ENCODE measurements at places on chromosomes 6 and 20.

- DNase-seq: no peak
Observed at GRCh38 chr6:44008821-44009370, 118.4 kb downstream of the MRPL14 start.

GRCh38 chr6:170296746-170297575, 6.1 kb upstream of the DLL1 start:
- DNase-seq: no peak

DNA sequence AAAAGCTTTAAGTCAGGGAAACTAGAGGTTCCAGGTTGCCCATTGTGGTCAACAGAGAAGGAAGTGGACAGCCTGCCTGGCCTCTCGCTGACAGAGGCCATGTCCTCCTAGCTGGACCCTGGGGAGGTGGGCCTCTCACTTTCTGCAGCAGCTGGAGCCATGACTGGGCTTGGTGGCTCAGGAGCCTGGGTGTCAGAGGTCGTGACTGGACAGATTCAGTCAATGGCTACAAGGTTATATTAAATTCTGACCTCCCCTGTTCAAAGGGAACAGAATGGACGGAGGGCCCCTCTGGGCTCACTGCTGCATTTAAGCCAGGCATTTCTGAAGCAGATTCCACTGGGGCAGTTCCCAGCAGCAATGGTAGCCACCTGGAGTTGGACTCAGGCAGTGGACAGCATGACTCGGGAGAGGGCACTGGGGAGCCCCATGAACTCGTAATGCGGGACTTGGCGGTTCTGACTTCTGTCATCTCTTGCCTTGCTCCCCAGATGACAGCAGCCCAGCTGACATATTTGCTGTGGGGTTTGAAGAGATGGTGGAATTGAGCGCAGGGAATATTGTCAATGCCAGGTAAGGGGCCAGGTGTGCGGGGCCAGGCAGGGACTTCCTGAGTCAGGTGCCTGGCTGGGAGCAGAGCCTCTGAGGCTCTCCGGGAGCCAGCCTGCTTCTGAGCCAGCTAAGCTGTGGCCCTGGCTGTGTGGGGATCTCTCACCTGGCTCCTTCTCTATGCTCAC, 86.7 kb downstream of the SYNJ2 start:
- DNase-seq: no peak

DNA sequence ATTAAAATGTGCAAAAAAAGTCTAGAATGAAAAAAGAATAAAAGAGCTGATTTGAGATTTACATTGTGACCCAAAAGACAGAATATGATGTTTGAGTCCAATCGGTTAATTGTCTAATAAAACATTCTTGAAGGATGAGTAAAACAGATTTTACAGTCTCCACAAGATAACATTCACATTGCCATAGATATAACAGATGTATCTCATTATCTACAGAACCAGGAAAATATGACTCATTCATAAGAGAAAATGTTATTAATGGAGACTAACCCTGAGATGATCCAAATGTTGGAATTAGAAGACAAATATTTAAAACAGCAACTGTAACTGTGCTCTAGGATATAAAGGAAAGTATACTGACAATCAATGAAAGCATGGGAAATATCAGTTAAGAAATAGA, 141.7 kb downstream of the RFX6 start:
- DNase-seq: no peak

DNA sequence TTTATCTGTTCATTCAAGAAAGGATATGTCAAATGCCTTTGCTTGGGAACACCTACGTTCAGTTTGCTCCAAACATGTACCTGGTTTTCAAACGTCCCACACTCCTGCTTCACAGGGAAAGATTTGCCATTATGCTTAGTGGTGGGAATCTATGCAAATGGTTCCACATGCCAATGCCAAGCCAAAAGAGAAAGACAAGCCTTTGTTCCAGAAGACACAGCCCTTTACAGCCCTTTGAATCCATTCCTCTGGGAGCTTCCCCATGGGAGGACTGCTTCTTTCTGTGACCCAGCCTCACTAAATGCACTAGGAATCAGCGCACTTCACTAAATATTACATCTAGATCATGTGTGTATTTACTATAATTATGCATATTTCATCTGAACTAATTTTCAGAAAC, 619.5 kb downstream of the PRKN start:
- no peak for DNase-seq

GRCh38 chr6:52227495-52227894, 16.8 kb downstream of the IL17F start:
- DNase-seq: no peak

DNA sequence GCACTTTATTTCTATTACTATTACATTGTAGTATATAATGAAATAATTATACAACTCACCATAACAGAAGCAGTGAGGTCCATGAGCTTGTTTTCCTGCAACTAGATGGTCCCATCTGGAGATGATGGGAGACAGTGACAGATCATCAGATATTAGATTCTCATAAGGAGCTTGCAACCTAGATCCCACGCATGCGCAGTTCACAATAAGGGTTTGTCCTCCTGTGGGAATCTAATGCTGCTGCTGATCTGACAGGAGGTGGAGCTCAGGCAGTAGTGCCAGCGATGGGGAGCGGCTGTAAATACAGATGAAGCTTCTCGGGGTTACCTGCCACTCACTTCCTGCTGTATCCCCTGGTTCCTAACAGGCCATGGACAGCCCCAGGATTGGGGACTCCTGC, 139.5 kb upstream of the TCF21 start:
- no peak for DNase-seq

GRCh38 chr6:111478064-111478476, 4.9 kb downstream of the REV3L start:
- DNase-seq: no peak

Data from NCI-H2029 (cell line).